ENCODE measurements at places on chromosomes 5 and 9.

GRCh38 chr5:171710451-171711024, 75.1 kb upstream of the SMIM23 start:
- DNase-seq = no peak

DNA sequence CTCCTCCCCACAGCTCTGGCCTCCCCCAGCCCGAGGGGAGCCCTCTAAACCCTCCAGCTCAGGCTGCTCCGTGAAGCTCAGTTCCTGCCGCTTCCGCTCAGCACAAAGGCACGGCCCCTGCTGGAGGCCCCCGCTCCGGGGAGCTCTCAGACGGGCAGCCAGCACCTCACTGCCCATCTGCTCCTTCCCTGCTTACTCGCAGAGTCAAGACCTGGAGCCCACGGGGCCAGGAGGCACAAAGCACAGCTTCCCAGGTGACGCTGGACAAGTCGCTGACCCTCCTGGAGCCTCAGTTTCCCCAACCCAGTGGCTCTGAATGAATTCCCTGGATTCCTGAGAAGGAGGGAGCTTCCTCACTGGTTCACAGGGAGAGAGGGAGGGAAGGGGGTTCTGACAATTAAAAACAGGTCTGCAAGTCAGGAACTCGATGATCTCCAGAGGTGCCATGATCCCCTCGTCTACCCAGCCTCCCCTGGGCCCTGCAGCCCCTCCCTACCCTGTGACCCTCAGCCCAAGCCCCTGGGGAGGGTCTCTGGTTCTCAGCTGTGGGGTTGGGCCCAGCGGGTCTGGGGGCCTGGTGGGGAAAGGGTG, 36.2 kb downstream of the VAV2 start:
- peak; percentile 38 for DNase-seq

DNA sequence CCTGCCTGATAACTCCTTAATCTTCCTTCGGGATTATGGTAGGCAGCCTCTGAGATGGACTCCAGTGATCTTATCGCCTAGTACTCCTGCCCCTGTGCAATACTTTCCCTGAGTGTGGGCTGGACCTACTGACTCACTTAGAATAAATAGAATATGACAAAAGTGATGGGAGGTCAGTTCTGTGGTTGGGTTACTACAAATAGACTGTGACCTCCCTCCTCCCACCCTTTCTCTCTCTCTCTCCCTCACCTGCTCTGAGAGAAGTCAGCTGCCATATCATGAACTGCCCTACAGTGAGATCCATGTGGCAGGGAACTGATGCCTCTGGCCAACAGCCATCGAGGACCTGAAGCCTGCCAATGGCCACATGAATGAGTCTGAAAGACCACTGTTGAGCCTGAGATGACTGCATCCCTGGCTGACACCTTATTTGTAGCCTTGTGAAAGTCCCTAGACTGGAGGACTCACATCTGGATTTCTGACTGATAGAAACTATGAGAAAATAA, 31.7 kb downstream of the NRG2 start:
- DNase-seq = no peak

DNA sequence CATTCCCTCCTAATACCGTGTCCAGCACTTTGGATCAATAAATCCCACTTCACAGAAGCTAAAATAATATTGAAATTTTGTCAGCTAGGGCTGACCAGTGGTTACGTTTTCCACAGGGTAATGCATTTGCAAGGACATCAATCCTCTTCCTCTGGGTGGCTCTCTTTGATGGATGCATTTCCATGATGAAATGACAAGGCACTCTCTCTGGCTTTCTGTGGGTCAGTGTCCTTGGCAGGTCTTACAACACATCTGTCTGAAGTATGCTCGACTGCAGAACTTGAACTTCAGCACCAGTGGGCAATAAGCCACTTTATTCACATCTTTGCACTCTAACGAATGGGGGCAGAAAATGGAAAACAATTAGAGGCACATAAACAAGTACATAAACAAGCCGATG, 330.1 kb downstream of the ADAMTS6 start:
- no peak for DNase-seq

- DNase-seq = peak; percentile 2
Measured at GRCh38 chr9:32251539-32251938, 132.9 kb upstream of the ACO1 start.

Data from activated naive CD8-positive, alpha-beta T cell treated with anti-CD3 and anti-CD28 coated beads for 36 hours (primary cell).